ENCODE measurements at places on chromosomes 6 and 20. TPM values are rescaled to one million over a fixed set of nuclear protein-coding genes. Genes with fewer than 3 reads are reported as not detected.

DNA sequence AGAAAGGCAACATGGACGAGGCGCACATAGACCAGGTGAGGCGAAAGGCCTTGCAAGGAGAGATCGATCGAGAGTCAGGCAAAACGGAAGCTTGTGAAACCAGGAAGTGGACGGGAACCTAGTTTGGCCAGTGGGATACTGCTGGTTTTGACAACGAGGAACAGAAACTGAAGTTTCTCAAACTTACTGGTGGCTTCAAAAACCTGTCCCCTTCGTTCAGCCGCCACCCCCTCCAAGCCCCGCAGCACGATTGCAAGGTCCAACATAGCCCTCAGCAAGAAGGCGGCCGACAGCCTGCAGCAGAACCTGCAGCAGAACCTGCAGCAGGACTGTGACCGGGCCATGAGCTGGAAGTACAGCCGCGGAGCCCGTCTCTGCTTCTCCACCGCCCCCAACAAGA lies 238.0 kb downstream of the KHDC1L start:
- H3K4me3 ChIP-seq: no peak overlapping the region
- no peak for DNase-seq
- no peak overlapping the region for H3K27ac ChIP-seq
- H3K4me1 ChIP-seq: no peaks in the 10 kb centered on the region

DNA sequence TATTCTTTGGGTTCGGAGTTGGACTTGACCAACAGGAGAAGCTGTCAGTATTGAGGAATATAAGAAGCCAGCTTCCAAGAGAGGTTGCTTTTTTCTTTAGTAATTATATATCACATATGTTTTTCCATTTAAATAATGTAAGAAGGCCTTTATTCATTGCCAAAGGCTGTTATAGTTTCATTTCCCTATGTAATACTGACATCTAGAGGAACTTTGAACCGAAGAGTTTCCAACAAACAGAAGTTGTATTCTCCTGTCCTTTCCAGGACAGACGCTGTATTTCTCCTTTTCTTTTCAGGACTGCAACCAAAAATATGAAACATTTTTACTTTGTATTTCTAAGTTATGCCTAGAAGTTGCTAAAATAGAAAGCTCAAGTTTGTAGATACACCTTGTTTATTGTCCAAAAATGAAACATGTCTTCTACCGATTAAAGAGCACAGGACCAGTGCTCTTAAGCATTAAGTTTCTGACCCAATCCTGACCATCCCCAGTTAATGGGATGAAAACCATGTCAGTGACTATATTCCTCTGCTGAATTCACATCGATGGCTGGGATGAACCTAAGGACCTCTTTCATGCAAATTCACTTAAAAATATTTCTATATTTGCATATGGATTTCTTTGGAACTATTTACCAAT lies 55.1 kb downstream of the MYLK4 start:
- no peak overlapping the region for H3K27ac ChIP-seq
- no peak overlapping the region for H3K4me3 ChIP-seq
- no peaks in the 10 kb centered on the region for H3K27me3 ChIP-seq

DNA sequence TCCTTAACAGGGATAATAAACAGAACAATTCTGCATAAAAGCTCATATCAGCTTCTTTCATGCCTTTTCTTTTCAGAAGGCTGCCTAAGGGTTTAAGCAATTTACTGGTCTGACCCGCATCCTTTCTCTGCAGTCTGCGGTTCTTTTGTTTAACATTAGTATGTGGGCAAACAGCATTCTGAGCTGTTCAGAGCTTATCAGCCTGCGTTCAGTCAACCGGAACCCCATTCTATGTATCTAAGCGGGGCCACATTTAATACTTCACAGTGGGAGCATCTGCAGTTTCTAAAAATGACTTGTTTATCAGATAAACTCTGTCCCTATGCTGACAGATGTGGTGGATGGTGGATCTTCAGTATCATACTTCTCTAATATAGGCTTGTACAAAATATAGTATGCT lies 758.9 kb upstream of the MMS22L start:
- H3K27ac ChIP-seq: no peak overlapping the region
- no peaks in the 10 kb centered on the region for H3K27me3 ChIP-seq
- H3K36me3 ChIP-seq: no peaks in the 10 kb centered on the region

DNA sequence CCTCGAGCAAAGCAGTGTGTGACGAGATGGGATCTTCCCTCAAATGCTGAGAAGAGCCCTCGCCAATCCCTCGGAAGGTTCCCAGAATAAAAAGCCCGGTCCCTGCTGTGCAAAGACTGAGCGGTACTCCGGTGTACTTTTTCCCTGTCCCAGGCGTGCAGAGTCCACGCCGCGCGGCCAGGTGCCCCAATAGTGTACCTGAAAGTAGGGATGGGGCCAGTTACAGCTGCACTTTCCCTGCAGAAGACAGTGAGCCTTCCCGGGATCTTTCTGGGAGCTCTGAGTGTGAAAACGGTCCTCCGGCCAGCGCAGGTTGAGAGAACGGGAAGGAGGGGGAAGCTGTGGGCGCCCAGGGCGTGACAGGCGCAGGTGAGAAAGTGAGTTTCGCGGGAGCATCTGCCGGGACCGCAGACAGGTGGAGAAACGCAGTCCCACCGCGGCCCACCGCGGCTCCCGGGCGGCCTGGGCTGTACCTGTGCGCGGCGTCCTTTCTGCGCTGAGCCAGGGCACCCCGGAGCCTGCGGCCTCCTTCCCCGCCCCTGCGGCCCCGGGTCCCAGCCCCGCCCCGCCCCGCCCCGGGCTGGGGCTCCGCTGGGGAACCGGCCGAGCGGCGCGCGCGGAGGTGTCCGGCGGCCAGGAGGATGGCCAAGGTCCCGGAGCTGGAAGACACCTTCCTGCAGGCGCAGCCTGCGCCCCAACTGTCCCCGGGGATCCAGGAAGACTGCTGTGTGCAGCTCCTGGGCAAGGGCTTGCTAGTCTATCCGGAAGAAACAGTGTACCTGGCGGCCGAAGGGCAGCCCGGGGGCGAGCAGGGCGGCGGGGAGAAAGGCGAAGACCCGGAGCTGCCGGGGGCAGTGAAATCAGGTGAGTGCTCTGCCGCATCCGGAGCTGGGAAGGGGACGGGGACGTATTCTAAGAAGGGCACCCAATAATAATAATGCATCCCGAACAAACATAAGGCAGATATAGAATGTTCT lies at the start of gene RFX6:
Gene RFX6, plus strand, starts transcription at position 608 of the 977 bp plus-strand sequence. Its CDS starts 34 bp downstream, at position 642.
- no peak within 1 kb of the TSS for H3K4me3 ChIP-seq
- H3K27ac ChIP-seq: no peak within 1 kb of the TSS
- DNase-seq: no peak
- no peaks in the 10 kb centered on the region for H3K36me3 ChIP-seq
- no peaks in the 10 kb centered on the region for H3K4me1 ChIP-seq

Gene BPIFB4
- total RNA-seq: not detected

DNA sequence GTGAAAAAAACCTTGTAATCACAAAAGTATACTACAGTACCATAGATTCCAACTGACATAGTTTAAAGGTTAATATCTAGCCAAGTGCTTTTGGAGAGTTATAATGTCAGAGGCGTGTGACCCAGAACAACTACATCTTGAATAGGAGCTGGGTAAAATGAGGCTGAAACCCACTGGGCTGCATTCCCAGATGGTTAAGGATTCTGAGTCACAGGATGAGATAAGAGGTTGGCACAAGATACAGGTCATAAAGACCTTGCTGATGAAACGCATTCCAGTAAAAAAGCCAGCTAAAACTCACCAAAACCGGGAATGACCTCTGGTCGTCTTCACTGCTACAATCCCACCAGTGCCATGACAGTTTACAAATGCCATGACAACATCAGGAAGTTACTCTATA lies 22.4 kb upstream of the KIAA0408 start:
- H3K4me3 ChIP-seq: no peak overlapping the region
- H3K36me3 ChIP-seq: no peaks in the 10 kb centered on the region
- H3K27me3 ChIP-seq: no peaks in the 10 kb centered on the region
- DNase-seq: no peak

- H3K36me3 ChIP-seq: no peaks in the 10 kb centered on the region
- H3K27ac ChIP-seq: no peak overlapping the region
- DNase-seq: no peak
- no peaks in the 10 kb centered on the region for H3K4me1 ChIP-seq
- no peak overlapping the region for H3K4me3 ChIP-seq
These were observed 24.3 kb upstream of the OLIG3 start for GRCh38 chr6:137518386-137518983.

GRCh38 chr20:58518387-58518786 lies 3.2 kb upstream of the APCDD1L start:
- no peaks in the 10 kb centered on the region for H3K27me3 ChIP-seq
- no peaks in the 10 kb centered on the region for H3K4me1 ChIP-seq
- H3K4me3 ChIP-seq: no peak overlapping the region
- no peak overlapping the region for H3K27ac ChIP-seq
